C1 segment of cervical spinal cord (tissue), 14 donors: ENCODE measurements at places on chromosomes 13 and 19.

GRCh38 chr13:44825953-44826352 lies 163.3 kb downstream of the NUFIP1 start:
- no peak for DNase-seq

- DNase-seq = no peak
Observed at GRCh38 chr13:60645676-60646075, 248.7 kb downstream of the TDRD3 start.

GRCh38 chr13:23622985-23623384 lies 52.8 kb downstream of the TNFRSF19 start:
- no peak for DNase-seq

DNA sequence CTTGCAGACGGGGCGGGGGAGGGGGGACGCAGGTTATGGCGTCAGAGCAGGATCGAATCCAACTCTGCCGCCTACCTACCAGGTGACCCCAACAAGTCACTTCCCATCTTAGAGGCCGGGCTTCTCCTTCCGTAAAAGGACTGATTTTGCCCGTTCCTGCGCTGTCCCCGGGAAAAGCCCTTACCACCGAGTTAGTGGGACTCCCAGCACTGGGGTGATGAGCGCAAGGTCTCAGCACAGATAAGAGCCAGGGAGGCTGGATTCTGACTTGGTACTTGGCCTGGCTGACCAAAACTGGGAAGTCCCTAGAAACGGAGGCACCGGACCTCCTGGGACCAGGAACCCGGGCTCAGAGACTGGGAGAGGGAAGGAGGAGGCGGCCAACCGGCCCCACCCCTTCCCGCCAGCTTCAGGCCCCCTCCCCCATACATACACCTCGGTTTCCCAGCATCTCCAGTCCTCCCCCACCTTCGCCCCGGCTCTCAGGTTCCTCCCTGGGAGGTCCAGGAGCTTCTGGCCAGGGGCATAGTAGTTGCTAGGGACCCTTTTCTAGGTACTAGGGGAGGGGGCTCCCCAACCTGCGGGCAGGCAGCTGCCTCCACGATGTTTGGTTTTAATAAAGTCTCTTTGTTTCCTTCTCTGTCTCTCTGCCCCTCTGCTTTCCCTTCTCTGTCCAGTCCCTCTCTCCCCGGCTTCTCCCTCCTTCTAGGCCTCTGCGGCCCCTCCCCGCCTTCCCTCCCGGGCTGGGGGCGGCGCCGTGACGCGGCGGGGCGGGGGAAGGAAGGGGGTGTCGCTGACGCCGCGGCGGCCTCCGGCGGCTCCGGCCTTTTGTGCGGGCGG lies at the start of gene GRAMD1A:
Gene GRAMD1A, plus strand, starts transcription at position 826 of the 840 bp plus-strand sequence. CDS start 156 bp downstream, outside the sequence.
- DNase-seq = peak; percentile 71

- no peak for DNase-seq
Observed at GRCh38 chr19:10566658-10567410, 1.0 kb upstream of the KRI1 start.

DNA sequence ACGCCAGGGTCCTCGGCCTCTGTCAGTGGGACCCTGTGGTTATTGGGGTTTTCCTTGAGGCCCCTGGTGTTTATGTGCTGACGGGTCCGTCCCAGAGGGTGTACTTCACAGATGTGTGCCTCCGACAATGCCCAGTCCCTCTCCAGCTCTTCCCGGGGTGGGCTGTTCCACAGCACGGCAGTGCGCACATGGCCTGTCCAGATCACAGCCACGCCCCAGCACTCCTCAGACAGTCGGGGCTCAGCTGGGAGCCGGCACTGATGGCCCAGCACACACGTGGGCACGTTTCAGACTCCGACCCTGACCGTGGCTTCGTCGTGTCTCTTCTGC lies 16.9 kb upstream of the F7 start:
- DNase-seq = no peak

GRCh38 chr13:84445776-84446175 lies 563.5 kb upstream of the SLITRK1 start:
- DNase-seq = no peak

GRCh38 chr13:36323951-36324566 lies 22.1 kb downstream of the SPART start:
- no peak for DNase-seq

DNA sequence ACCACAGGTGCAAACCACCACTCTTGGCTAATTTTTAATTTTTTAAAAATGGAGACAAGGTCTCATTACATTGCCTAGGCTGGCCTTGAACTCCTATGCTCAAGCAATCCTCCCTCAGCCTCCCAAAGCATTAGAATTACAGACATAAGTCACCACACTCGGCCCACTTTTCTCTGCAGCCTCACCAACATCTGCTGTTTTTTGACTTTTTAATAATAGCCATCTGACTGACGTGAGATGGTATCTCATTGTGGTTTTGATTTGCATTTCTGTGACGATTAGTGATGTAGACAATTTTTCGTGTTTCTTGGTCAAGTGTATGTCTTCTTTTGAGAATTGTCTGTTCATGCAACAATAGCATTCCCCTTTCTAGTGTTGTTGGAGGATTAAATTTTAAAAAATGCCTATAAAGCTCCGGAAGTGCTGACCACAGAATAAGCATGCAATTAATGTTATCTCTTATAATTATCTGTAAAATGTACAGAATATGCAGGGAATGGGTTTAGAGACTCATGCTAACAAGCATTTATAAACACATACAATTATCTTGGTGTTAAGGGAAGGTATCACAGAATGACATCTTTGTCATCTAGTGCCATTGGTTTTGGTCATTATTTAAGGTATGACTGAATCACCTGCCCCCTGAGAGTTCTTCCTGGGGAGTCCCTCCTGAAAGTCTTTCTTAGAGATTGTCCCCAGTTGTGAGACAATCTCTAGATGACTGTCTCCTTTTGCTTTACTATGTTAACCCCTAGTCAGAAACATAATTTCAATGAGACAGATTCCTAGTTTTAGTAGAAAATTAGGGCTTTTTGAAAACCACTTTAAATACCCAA lies 118.5 kb upstream of the SERTM1 start:
- DNase-seq = no peak

DNA sequence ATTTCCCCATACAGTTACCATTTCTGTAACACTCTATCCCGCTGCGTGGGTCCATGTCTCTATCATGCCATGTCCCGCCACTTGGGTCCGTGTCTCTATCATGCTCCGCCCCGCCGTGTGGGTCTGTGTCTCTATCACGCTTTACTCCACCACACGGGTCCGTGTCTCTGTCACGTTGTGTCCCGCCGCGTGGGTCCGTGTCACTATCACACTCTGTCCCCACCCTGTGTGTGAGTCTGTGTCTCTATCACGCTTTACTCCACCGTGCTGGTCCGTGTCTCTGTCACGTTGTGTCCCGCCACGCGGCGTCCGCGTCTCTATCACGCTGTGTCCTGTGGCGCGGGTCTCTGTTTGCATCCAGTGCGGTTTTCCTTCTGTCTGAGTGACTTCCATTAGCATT lies 11.6 kb downstream of the ADPRHL1 start:
- DNase-seq = no peak

DNA sequence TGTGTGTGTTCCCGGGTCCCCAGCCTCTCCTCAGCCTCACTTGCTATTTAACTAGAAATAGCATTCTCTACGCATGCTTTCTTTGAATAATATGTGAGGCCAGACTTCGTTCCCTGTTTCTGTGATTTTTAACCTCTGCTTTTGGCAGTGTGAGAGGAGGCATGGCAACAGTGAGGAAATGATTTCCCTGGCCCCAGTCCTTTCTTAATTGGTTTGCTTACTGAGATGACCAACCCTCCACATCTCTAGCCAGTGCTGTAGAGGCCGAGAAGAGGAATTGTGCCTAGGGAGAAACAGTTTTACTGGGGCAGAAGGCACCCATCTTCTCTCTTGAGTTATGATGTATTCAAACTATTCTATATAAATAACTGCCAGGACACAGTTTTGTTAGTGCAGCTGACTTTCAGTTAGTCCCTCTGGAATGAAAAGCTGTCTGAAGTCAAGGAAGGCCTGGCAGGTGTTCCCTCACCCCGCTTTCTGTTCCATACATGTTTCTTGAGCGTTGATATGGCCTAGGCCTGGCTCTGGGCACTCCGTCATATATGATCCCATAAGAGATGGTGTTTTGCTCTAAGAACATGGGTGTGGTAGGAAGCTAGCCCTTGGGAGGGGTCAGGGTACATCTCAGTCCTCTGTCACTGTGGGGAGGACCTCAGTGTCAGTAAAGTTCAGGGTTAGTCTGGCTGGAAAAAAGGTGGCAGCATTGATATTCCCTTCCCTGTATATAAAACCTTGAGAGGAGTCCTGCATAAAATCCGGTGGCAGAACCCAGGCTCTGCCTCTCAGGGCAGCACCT lies 73.7 kb upstream of the NPAS1 start:
- no peak for DNase-seq

- no peak for DNase-seq
Observed at GRCh38 chr19:1154731-1155351, 19.2 kb downstream of the SBNO2 start.

- peak; percentile 98 for DNase-seq
Observed at GRCh38 chr13:110712849-110713641, 455 bp upstream of the ING1 start.

DNA sequence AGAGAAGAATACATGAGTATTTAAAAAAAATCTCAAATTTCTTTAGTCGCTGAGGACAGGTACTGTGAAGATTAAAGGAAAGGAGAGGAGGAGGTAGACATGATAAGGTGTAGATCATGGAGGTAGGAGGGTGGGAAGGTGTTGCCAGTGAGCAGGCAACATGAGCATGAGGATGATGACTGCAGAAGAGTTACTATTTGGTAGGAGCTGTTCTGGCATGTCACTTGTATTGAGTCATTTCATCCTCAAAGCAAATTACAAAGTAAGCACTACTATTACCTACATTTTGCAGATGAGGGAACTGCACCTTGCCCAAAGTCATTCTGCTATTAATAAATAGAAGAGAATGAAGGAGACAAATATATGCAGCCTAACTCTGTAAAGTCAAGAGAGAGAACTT lies 435.8 kb upstream of the KLF12 start:
- no peak for DNase-seq

DNA sequence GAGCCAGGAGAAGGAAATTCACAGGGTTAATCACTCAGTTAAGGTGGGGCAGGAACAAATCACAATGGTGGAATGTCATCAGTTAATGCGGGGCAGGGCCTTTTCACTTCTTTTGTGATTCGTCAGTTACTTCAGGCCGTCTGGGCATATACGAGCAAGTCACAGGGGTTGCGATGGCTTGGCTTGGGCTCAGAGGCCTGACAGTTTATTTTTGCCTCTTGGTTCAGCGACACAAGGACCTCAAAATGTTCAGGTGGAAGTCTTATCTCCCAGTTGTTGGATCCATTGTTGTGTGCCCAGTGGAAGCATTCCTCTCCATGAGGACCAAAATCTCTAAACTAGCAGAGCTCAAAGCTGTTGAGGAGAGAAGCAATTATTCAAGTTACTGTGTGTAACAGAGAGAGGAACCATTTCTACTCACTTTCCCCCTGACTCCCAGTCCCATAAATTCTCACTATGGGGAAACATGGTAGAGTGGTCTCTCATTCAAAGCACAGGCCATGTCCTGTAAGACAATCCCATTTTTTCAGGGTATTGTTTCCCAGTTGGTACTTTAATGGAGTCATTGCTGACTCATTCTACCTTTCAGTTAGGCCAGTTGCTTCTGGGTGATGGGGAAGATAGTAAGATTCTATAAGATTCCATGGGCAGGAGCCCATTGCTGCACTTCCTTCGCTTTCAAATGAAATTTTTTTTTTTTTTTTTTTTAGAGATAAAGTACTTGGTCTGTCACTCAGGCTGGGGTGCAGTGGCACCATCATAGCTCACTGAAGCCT lies 8.8 kb upstream of the COX7A1 start:
- no peak for DNase-seq

GRCh38 chr19:10748927-10749434 lies 31.1 kb downstream of the DNM2 start:
- DNase-seq = no peak

DNA sequence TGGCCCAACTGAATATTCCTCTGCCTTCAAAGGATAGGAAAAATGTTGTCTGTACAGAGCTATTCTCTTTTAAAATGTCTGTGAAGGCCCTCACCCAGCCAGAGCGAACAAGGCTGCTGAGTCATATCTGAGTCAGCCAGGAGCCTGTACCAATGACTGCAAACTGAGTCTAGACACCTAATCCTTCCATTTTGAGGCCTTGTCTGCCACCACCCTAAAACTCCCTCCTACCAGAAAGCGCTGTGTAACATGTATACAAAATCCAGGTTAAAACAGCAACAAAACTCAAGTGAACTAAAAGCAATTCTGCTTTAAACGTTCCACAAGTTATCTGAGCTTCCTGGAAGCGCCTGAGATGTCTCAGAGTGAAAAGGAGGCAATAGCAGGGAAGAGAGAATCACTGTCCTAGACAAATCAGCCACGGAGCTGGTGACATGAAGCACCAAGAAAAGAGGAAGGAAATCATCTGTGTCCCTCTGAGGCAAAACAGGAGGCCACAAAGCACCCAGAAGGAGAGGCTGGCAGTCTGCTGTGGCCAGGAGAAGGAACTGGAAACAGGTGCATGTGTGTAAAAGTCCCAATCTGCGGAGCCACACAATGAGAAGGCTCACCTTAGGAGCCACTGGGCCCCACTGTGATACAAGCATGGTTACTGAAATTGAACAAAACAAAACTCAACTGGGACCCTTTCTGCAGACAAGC lies 10.2 kb downstream of the DHRS12 start:
- no peak for DNase-seq

DNA sequence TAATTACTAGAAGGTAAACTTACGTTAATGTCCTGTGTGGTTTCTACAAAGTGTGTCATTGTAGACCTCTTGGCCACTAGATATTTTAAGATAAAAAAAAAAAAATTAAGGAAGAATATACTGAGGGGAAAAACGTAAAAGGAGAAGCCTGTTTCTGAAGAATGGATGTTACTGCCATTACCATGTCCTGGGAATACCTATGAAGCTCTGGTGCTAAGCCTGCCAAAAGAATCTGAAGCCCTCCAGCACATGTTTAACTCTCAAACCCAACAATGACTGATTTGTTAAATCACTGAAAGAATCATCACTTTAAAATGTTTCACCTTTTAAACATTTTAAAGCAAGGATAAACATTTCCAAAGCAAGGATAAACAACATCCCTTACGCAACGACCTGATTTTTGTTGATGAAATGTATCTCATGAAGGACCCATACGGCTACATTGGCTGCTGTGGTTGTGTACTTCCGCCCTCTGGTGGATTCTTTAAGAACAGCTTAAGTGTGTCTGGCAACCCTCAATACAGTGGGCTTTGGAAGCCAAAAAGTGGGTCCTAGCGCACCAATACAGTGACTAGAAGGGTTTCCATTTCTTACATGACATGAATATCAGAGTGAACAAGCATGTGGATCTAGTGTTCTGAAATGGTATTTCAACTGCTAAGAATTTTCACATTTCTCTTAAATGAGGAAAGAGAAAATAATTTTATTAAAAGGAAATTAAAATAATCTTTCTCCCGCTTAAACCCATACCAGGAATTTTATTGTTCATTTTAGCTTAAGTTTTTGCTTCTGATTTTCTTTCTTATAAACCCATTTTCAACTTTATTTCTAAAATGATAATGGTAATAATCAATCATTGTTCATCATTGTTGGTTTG lies 74.5 kb upstream of the RAP2A start:
- peak; percentile 38 for DNase-seq

GRCh38 chr19:1232652-1233072 lies 5.1 kb downstream of the CBARP start:
- no peak for DNase-seq

- no peak for DNase-seq
Observed at GRCh38 chr19:3963458-3964255, 7.2 kb downstream of the DAPK3 start.

- DNase-seq = no peak
Observed at GRCh38 chr13:42696191-42696590, 85.2 kb upstream of the FAM216B start.

- no peak for DNase-seq
Observed at GRCh38 chr19:43957891-43958290, 6.9 kb downstream of the ZNF221 start.

- DNase-seq = no peak
Observed at GRCh38 chr19:51809787-51810186, 14.8 kb downstream of the FPR3 start.
